ENCODE measurements at places on chromosomes 4 and X.
A peak's percentile ranks its signal among the peaks of the same experiment; 100 is the strongest.

DNA sequence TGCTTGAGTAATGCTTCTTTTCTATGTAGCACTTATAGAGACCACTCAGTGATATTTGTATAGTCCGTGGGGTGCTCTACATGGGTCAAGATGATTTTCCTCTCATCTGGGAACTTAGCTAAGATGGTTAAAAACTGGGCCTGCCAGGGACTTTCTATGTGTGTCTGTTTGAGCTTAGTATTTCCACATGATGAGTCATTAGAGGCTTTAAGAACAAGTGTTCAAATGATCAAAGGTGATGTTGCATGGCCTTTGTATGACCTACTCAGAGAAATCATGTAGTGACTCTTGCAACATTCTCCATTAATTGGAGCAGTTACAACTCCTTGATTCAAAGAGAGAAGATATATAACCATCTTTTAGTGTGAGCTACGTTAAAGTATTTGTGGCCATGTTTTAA lies 1480.5 kb upstream of the IGFBP7 start:
- DNase-seq: no peak

GRCh38 chr4:105996845-105997244 lies 101.6 kb downstream of the NPNT start:
- no peak for DNase-seq

- DNase-seq: no peak
These were observed 230.4 kb upstream of the GATB start for GRCh38 chr4:151991001-151991883.

DNA sequence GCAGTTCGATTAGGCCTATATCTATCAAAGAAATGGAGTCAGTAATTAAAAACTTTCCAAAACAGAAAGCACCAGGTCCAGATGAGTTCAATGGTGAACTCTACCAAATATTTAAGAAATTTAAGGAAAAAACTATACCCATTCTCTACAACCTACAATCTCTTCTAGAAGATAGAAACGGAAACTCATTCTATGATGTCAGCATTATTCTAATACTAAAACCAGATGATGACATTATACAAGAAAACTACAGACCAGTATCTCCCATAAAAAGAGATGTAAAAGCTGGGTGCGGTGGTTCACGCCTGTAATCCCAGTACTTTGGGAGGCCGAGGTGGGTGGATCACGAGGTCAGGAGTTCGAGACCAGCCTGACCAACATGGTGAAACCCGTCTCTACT lies 29.5 kb upstream of the BDH2 start:
- no peak for DNase-seq

DNA sequence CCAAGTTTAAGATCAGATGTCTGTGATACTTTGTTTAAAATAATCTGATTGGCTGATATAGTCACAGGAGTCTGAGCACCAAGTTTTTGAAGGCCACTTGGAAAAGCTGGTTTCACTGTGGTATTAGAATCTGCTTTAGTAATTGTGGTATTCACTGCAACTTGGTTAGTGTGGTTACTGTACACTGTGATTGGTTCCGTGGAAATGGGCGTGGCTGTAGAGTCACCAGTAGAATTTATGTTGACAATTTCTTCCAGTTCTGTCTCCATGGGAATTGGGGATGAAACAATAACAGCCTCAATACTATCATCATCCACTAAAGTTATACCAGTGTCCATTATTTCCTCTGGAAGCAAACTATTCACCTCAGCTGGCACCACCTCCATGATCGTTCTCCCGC lies 26.2 kb downstream of the LIN54 start:
- DNase-seq: no peak

DNA sequence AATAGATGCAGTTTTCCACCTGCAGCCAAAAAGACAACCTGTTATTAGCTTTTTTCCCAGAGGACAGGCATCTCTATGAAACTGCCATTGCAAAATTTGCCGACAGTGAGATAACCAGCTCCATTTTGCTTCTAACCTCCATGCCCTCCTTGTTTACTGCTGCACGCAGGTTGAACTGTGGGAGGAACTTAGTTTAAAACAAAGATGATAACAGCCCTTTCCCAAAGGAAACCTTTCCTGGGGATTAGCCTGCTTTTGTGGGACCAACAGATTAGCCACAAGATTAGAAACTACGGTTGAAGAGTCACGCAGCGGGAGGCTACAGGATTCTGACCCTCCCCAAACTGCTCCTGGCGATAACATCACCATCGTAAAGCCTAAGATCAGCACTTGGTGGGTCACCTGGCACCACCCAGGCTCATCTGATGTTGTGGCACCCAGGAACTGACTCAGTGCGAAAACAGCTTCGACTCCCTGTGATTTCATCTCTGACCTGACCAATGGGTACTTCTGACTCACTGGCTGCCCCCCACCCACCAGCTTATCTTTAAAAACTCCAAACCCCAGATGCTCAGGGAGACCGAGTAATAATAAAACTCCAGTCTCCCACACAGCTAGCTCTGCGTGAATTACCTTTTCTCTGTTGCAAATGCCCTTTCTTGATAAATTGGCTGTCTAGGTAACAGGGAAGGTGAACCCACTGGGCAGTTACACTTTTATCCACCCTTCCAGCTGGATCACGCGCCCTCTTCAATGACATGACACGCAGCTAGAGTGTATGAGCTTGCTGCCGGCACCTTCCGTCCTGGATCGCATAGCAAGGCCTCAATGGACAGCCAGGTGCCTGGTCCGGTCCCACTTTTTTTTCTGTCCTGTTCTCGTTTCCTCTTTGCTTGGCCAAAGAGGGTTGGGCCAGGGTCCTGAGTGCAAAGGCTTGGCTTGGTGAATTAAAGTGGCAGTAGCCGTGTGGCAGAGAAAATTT lies 27.2 kb downstream of the NOP14 start:
- DNase-seq: no peak

GRCh38 chr4:71524756-71525155 lies 185.9 kb downstream of the SLC4A4 start:
- DNase-seq: peak; percentile 49

Data from NCI-H1105 treated with DMSO at 0.1 percent for 48 hours (cell line).